ENCODE measurements at places on chromosomes 11 and 22. TPM values are rescaled to one million over a fixed set of nuclear protein-coding genes. Genes with fewer than 3 reads are reported as not detected.

GRCh38 chr11:79167510-79168188, 273.2 kb downstream of the TENM4 start:
- no peak overlapping the region for H3K27ac ChIP-seq
- DNase-seq = no peak
- no peaks in the 10 kb centered on the region for H3K27me3 ChIP-seq
- no peaks in the 10 kb centered on the region for H3K4me1 ChIP-seq
- H3K4me3 ChIP-seq = no peak overlapping the region
- H3K36me3 ChIP-seq = no peaks in the 10 kb centered on the region

LRRC74B gene
- 3.6 TPM for total RNA-seq

OR51D1 gene
- total RNA-seq = not detected

RRP8 gene
- total RNA-seq = 16.5 TPM

GRCh38 chr11:111974446-111974845, 37.3 kb downstream of the DIXDC1 start:
- no peak for DNase-seq
- no peaks in the 10 kb centered on the region for H3K27me3 ChIP-seq
- H3K27ac ChIP-seq = no peak overlapping the region
- H3K4me1 ChIP-seq = peaks cover 23% of the 10 kb centered on the region
- no peak overlapping the region for H3K4me3 ChIP-seq

DNA sequence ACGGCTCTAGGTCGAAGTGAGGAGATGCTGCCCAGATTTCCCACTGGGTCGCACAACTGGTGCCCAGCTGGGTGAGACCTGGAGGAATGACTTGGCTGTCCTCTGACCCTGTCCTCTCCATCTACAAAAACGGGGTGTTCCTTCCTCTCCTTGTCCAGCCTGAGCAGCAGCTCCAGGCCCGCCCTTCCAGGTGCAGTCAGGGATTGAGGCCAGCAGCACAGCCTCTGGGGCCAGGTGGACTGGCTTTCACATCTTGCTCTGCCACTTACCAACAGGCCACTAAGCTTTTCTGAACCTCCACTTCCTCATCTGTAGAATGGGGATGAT, 91.7 kb upstream of the LMO1 start:
- peaks cover 13% of the 10 kb centered on the region for H3K27me3 ChIP-seq
- H3K4me3 ChIP-seq = no peak overlapping the region
- H3K4me1 ChIP-seq = peaks cover 5% of the 10 kb centered on the region
- no peak for DNase-seq

Measured in lower lobe of right lung (tissue), 2 donors.